Upper lobe of left lung (tissue), 6 donors: ENCODE measurements at places on chromosomes 3 and 15.

DNA sequence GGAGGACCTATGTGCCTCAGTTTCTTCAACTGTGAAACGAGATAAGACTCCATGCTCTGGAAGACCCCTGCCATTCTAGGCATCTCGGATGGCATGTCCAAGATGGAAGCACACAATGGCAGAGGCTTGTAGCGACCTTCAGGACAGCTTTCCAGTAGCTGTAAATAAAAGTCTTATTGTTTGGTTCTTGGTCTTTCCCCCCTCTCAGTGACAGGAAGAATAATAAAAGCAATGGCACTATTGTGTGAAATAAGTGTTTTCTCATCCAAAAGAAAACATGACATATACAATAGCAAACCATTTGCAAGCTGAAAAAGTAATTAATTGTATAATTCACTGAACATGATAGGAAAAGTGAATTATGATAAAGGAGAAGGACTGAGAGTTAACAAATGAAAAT lies 32.5 kb upstream of the CD47 start:
- no peak overlapping the region for H3K4me3 ChIP-seq
- no peaks in the 10 kb centered on the region for H3K27me3 ChIP-seq
- no peak for DNase-seq
- H3K27ac ChIP-seq: no peak overlapping the region
- H3K4me1 ChIP-seq: peaks cover 22% of the 10 kb centered on the region

- H3K36me3 ChIP-seq: no peaks in the 10 kb centered on the region
- DNase-seq: no peak
These were observed 191.0 kb downstream of the NLGN1 start for GRCh38 chr3:173588556-173588955.

DNA sequence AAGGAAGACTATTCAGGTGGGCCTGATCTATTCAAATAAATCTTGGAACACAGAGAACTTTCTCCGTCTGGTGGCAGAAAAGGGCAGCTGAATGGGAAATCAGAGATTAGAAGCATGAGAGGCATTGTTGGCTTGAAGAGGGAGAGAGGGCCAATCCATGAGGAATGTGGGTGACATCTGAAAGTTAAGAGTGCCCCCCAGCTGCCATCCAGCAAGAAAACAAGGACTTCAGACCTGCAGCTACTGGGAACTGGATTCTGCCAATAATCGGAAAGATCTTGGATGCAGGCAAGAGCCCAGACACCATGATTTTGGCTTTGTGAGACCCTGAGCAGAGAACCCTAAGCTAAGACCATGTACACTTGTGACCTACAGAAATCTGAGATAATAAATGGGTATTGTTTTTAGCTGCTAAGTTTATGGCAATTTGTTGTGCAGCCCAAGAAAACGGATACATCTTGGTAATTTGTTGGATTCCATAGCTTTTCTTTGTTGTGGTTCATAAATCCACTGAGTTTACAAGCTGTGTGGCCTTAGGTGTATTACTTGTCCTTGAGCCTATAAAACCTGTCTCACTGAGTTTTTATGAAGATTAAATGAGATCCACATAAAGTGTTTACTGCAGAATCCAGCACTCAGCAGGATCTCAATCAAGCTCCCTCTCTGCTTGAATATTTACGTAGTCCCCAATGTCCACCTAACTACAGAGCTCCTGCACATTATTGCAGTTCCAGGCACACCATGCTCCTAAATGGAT lies 82.1 kb upstream of the PRTG start:
- DNase-seq: no peak
- H3K27ac ChIP-seq: no peak overlapping the region
- H3K27me3 ChIP-seq: no peaks in the 10 kb centered on the region
- no peaks in the 10 kb centered on the region for H3K4me1 ChIP-seq
- no peaks in the 10 kb centered on the region for H3K36me3 ChIP-seq

DNA sequence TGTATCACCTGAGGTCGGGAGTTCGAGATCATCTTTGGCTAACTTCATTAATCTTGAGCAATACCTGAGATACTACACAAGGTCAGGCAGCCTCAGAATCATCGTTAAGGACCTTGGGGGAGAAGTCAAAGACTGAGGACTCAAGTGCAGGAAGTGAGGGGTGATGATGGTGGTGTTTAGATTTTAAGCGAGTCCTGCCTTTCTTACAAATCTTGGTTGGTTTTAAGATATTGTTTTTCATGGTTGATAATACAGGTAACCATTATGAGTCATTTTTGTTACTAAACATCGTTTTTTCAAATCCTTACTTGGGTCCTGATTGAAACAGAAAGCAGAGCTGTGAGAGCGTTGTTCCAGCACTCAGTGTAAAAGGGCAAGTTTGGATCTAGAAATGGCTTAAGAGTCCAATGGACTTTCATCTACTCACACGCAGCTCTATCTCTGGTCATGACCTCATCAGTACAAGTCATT lies 4.1 kb downstream of the RASGRP1 start:
- H3K36me3 ChIP-seq: no peaks in the 10 kb centered on the region
- H3K4me3 ChIP-seq: no peak overlapping the region
- DNase-seq: no peak
- no peaks in the 10 kb centered on the region for H3K27me3 ChIP-seq

- H3K27me3 ChIP-seq: no peaks in the 10 kb centered on the region
- no peak for DNase-seq
- H3K4me1 ChIP-seq: peaks cover 2% of the 10 kb centered on the region
- H3K36me3 ChIP-seq: no peaks in the 10 kb centered on the region
- no peak overlapping the region for H3K27ac ChIP-seq
These were observed 271.1 kb upstream of the C2CD4B start for GRCh38 chr15:62436235-62436634.

- no peaks in the 10 kb centered on the region for H3K27me3 ChIP-seq
- no peak overlapping the region for H3K27ac ChIP-seq
- peaks cover 5% of the 10 kb centered on the region for H3K4me1 ChIP-seq
- DNase-seq: no peak
- no peaks in the 10 kb centered on the region for H3K36me3 ChIP-seq
These were observed 324.5 kb downstream of the TBL1XR1 start for GRCh38 chr3:176872771-176873209.

DNA sequence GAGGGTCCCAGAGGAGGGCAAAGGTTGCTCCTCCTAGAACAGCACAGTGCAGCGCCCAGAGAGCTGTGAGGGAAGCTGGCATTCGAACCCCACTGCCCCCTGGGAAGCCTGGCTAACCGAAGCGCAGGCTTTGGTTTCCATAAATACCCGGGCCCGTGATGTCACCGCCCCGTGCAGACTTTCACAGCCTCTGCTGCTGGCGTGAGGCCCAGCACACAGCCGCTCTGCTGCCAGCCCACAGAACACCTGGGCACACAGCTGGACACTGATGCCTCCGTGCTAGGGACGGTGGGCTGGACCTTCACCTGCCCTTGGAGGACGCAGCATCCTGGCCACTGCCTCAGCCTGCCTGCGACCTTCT lies 1.0 kb downstream of the IQSEC1 start:
- H3K36me3 ChIP-seq: no peaks in the 10 kb centered on the region
- no peak for DNase-seq
- H3K4me1 ChIP-seq: peaks cover 5% of the 10 kb centered on the region
- H3K27me3 ChIP-seq: no peaks in the 10 kb centered on the region

- H3K4me1 ChIP-seq: peaks cover 23% of the 10 kb centered on the region
- peaks cover under 1% of the 10 kb centered on the region for H3K36me3 ChIP-seq
- DNase-seq: no peak
- no peaks in the 10 kb centered on the region for H3K27me3 ChIP-seq
- H3K4me3 ChIP-seq: no peak overlapping the region
These were observed 79.9 kb downstream of the MBNL1 start for GRCh38 chr3:152348436-152349177.

- peaks cover 3% of the 10 kb centered on the region for H3K36me3 ChIP-seq
- no peak overlapping the region for H3K27ac ChIP-seq
- no peak overlapping the region for H3K4me3 ChIP-seq
- H3K4me1 ChIP-seq: peaks cover 18% of the 10 kb centered on the region
These were observed 23.1 kb upstream of the RHO start for GRCh38 chr3:129505341-129505740.

DNA sequence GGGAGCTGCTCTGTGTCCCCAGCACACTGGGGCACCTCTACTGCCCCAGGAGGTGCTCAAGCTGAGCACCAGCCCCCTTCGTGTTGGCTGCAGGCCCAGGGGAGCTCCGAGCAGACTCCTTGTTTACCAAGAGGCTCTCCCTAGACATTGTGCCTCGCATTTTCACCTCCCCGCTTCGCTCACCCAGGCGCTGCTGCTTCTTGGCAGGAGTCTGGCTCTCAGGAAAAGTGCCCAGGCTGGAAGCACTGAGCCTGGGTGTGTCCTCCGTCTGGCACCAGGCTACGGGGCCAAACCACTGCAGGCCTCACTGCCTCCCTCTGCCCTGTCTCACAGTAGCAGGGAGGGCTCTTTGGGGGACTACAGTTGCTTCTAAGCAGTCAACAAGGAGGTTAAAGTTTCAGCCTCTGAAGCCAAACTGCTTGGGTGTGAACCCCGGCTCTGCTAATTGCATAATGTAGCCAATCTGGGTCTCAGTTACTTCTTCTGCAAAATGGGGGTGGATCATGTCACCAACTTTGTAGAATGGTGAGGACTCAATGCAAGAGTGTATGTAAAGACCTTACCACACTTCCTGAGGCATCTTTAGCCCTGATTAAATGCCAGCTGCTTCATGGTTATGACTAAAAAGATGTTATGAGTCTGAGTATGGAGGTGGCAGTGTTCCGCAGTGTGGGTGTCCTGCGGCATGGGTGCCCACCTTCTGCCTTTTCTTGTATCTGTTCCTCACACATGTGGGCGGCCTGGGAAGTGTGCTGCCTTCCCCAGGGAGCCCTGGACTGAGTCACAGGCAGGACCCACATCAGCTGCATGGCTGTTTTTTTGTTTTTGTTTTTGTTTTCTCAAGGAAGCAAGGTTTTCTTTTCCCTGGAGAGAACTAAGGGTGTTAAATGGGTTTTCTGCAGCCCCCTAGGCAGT lies 88.9 kb downstream of the CLSTN2 start:
- H3K4me3 ChIP-seq: no peak overlapping the region
- H3K27me3 ChIP-seq: no peaks in the 10 kb centered on the region
- no peak for DNase-seq
- H3K4me1 ChIP-seq: no peaks in the 10 kb centered on the region

DNA sequence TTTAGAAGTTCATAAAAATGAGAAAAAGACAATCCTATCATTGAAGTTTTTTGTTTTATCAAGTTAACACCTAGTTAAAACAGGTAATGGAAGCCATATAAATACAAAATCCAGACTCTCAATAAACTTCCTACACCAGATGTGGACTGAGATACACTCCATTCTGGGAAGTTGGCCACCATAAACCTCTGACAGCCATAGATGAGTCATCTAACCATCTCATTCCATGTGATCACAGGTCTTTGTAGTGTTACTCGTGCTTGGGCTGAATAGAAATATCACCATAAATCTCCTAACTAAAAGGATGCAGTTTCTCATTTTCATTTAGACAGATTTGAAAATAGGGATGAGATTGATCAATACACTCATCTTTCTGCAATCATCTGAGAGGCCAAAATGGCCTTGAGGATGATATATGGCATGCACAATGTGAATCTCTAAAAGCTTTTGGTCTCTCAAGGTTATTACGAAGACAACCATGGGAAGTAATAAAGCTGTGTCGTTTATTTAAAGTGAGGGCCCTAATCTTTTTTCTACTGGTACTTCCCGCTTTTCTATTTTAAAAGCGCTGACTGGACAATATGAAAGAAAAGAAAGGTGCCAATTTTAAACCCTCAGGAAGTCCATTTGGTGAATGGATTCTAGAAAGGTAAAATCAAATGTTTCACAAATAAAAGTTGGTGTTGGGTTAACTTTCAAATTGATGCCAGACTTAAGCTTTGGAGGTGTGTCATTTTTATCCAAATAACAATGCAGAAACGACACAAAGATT lies 155.5 kb downstream of the POLR2M start:
- H3K27ac ChIP-seq: no peak overlapping the region
- no peaks in the 10 kb centered on the region for H3K27me3 ChIP-seq
- H3K4me1 ChIP-seq: no peaks in the 10 kb centered on the region
- no peak for DNase-seq
- H3K36me3 ChIP-seq: no peaks in the 10 kb centered on the region

DNA sequence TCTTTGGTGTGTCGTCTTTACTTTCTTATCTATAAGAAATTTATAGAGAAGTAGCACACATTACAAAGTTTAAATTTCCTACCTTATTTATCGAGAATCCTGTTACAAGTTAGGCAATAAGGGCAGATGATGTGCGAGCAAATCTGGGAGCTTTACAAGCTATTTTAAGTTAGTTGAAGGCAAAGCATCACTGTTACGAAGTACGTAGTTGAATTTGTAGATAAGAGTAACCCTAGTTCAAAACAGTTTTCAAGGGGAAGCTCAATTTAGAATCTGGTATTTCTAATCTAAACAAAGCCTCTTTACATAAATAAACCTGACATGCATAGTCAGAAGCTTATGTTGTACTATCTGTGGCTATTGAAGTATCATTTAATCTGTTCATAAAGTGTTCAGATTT lies 8.4 kb downstream of the KBTBD8 start:
- H3K36me3 ChIP-seq: no peaks in the 10 kb centered on the region
- DNase-seq: no peak
- no peak overlapping the region for H3K4me3 ChIP-seq
- no peaks in the 10 kb centered on the region for H3K27me3 ChIP-seq
